ENCODE measurements at places on chromosomes 13 and 19.

DNA sequence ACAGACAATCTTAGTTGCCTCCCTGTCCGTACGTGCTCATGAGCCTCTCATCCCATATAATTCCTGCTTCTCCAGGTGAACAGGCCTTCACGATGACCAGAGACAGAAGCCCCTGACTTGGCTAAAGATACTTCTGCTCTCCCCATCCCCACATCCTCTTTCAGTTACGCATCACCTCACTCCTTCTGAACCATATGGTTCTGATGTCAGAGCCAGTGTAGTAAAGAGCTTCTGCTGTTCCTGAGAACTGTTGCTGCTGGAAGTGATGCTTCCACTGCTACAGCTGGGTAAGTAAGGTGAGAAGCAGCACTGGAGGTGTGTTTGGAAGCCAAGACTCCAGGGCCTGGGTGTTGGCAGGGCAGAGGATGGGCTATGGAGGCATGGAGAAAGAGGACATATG, 12.9 kb downstream of the SIGLECL1 start:
- DNase-seq, result no peak

DNA sequence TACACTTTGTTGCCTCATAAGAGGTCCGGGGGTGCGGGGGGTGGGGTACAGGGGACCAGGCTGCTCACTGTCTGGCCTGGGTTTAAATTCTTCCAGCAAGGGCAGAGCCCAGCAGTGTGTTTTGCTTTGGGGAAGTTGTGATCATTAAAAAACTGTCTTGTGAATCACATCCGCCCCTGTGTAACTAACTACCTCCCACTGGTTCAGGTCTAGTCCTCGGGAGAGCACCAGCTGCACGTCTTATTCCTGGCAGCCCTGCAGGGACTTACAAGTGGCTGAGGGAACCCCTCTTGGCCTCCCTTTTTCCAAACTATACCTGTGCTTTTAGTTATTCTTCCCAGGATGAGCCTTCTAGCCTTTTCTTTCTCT, 127.5 kb downstream of the SIPA1L3 start:
- DNase-seq, result no peak

- no peak for DNase-seq
Measured at GRCh38 chr13:41259875-41260501, 3.4 kb downstream of the MTRF1 start.

DNA sequence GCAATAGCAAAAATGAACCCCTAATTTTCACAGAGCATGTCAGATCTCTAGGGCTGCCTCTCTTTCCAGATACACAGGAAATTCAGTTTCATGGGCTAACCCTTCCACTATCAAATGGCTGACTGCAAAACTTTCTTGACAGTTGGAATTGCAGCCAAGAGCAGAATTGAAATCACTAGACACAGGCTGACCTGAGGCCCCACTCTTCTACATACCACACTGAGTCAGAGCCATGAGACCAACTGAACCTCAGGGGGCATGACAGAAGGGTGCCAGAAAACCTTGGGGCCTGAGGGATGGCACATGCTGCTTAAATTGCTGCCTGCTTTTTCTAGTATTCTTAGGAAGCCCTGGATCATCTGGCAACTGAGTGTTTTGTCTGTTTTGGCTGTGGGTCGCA, 1.7 kb upstream of the DLEU7 start:
- DNase-seq, result no peak
